ENCODE measurements at places on chromosomes 13 and 19.

DNA sequence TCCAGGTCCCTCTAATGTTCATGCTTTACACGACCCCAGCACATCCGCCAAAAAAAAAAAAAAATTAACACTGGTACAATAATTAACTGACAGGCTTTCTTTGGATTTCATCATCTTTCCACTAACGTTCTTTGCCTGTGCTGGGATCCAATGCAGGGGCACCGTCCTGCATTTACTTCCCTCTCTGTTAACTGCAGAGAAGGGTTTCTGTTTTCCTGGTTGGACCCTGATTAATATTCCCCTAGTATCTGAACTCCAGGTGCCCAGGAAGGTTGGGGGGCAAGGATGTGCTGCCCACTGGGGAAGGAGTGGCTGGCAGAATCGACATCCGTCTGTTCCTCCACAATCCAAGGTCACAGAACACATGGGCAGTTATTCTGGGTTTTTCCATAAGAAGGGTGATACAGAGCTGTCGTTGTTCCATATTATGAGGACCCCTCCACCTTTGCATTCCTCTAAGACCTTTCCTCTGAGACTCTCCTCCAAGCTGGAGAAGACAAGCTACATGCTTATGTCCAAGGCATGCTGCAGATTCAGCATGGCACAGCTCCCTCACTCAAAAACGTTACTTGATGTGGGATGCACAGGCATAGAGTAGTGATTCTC, 4.5 kb upstream of the LAIR1 start:
- peaks cover 53% of the 10 kb centered on the region for H3K4me1 ChIP-seq
- no peaks in the 10 kb centered on the region for H3K36me3 ChIP-seq
- DNase-seq, result no peak
- H3K27ac ChIP-seq, result peak overlapping the region; percentile 61
- no peaks in the 10 kb centered on the region for H3K27me3 ChIP-seq
- peak overlapping the region; percentile 34 for H3K4me3 ChIP-seq

DNA sequence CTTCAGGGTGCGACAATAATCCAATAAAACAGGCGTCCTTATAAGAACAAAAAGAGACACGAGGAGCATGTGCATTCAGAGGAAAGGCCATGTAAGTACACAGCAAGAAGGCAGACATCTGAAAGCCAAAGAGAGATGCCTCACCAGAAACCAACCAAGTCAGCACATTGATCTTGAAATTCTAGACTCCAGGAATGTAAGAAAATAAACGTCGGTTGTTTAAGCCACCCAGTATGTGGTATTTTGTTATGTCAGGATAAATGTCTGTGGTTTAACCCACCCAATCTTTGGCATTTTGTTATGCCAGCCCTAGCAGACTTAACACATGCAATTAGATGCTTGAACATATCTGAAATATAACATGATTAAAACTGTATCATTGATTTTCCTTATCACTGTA, 452.0 kb downstream of the SLITRK6 start:
- H3K27ac ChIP-seq, result no peak overlapping the region
- no peaks in the 10 kb centered on the region for H3K4me1 ChIP-seq
- H3K4me3 ChIP-seq, result no peak overlapping the region

GRCh38 chr13:21670006-21670882, 629 bp upstream of the FGF9 start:
- H3K4me1 ChIP-seq, result peaks cover 19% of the 10 kb centered on the region
- peak; percentile 38 for DNase-seq
- H3K36me3 ChIP-seq, result no peaks in the 10 kb centered on the region
- H3K27me3 ChIP-seq, result no peaks in the 10 kb centered on the region
- peak overlapping the region; percentile 4 for H3K27ac ChIP-seq

GRCh38 chr13:113302986-113303385, 5.9 kb downstream of the LAMP1 start:
- no peaks in the 10 kb centered on the region for H3K36me3 ChIP-seq
- no peaks in the 10 kb centered on the region for H3K27me3 ChIP-seq
- no peak for DNase-seq

DNA sequence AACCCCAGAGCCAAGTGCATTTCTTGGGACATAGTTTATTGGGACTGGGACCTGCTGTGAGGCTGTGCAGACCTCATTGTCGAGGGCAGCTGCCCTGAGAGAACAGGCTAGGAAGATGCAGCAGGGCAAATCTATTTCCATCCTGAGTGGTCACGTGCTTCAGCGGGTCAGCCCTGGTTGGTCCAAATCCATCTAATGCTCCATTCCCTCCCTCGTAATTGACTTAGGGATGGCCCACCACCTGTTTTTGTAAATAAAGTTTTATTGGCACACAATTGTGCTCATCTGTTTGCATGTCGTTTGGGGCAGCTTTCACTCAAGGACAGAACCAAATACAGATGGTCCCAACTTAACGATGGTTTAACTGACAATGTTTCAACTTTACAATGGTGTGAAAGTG, 75.5 kb upstream of the ADGRE5 start:
- H3K4me1 ChIP-seq, result no peaks in the 10 kb centered on the region
- DNase-seq, result no peak
- H3K36me3 ChIP-seq, result no peaks in the 10 kb centered on the region
- H3K27ac ChIP-seq, result no peak overlapping the region
- no peak overlapping the region for H3K4me3 ChIP-seq
- H3K27me3 ChIP-seq, result no peaks in the 10 kb centered on the region

Measured in naive thymus-derived CD4-positive, alpha-beta T cell (primary cell).